ENCODE measurements at places on chromosomes 7 and 10.

DNA sequence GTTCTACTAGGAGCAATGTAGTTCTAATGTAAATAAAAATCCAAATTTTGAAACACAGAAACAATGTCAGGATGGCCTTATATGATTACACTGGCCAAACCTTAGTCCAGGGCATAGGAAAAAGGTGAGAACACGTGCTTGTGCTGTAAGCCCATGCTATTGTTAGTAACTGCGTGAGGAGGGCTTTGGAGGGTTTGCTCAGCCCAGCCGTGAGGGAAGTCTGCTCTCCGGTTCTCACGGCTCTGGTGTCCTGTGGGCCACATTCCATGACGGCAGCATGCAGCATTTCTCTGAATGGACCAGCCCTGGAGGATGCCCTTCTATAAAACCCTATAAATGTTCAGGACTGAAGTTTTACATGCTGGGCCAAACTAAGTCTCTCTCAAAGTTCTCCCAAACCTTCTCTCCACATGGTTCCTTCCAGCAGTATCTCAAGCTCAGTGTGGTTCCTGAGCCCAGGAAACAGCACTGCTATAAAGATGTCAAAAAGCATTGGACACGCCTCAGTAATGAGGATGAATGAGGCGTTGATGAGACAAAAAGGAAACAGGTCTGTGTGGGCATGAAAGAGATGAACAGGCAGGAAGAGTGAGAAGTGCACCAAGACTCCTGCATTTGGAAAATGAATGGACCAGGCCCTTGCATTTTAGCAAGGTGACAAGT is 174.8 kb upstream of the CDCA7L start:
- no peak for DNase-seq

DNA sequence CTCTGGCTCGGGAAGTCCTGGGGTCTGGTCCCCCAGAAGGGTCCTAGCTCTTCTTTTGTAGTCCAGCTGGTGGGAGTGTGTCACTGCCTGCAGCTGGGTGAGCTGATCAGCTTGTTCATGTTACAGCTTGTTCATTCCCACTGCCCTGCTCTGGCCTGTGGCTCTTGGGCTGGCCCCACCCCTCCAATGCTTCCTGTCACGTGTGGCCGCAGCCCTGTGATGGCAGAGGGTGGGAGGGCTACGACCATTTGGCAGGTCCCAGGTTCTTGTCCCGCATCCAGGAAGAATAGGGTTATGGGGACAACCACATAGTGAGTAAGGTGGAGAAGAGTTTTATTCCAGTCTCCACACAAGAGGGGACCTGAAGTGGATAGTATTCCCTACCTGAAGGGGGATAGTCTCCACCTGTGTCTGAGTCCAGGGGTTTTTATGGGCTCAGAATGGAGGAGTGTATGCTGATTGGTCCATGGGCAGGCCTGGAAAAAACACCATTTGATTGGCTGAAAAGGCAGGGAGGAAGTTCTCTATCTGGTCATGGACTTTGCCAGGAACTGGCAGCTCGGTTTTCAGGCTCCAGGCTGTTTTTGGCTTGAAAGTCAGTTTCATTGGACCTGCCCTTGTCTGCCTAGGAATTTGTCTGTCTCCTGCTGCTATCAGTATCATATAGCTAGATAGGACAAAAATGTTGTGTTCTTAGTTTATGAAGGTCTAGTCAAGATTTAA is 13.1 kb downstream of the SDHAF3 start:
- DNase-seq: no peak

- no peak for DNase-seq
Measured at GRCh38 chr7:144508702-144509101, 105.2 kb upstream of the NOBOX start.

DNA sequence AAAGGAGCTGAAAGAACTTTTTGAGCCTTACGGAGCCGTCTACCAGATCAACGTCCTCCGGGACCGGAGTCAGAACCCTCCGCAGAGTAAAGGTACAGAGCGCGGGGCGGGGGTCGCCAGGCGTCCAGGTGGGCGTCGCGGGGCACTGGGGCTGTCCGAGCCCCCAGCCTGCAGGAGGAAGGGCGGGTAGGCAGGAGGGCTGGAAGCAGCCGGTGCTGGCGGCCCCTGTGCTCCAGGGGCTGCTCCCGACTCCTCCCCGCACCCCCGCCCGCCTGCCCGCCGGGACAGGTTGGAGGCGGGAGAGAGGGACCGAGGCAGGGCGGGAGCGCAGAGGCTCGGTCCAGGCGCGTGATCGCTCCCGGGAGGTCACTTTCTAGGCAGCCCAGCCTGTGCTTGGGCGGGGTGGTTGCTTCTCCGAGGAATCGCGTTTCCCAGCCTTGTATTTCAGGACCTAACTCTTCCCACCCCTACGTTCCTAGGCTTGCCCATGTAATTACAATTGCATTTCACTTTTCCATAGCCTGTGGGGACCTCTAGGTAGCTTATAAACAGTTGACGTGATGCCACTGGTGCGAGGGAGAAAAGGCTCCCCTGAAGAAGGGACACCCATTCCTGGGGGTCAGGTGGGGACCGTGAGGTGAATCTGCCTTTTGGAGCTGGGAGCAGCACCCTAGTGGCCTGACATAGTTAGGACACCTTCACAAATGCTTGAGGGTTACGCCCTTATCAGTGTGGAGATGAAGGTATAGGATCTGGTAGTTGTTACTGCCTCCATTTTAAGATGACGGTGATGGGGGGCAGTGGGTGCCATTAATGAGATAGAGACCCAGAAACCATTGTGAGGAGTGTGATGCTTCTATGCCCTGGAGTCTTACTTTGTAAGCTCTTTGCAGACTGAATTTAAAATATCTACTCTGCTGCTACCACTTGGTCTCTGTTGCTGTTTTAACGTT is 148.2 kb downstream of the CELF2 start:
- DNase-seq: peak; percentile 71

GRCh38 chr7:2953588-2954407 is 89.9 kb downstream of the CARD11 start:
- no peak for DNase-seq

DNA sequence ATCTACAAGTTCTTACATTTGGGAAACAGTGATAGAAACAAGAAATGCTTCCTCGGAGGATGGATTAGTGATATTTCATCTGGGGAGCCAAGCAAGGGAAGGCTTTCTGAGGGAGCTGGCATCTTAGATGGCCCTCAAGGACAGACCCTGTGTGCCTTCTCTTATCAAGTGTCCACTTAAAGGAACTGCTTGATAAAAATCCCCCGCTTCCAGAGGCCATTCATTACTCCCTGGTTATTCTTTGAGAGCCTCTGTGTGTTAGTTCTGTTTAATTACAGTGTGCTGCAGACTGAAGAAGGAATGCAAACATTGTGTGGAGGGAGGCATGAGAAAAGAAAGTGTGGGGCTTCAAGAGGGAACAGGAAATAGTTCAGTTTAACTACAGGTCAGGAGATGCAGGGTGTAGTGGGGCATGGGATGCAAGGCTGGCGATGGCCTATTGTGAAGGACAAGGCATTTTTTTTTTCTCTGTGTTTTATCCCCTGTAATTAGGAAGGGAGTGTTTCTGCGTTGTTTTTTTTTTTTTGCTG is 145.4 kb downstream of the SNX10 start:
- no peak for DNase-seq

DNA sequence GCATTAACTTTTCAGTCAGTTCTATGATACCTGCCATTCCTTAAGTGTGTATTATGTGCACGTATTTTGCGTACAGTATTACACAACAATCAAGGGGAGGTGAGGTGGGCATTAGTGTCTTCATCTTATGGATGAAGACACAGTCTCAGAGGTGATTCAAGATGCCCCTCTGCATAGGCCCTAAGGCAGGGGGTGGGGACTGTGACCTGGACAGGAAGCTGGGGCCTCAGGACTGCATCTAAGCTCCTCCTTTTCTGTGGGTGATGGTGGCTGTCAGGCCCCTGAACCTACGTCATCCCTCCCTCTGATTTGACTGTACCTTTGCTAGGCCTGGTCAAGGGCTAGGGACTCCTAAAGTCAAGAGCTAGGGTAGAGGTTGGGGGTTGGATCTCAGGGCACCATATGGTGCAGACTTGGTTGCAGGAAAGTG is 38.9 kb downstream of the HK1 start:
- DNase-seq: no peak

Measured in activated CD4-positive, alpha-beta T cell treated with anti-CD3 and anti-CD28 coated beads, Interleukin-2, amount 50 U/mL, for 24 hours (primary cell).